NCI-H1436 treated with DMSO at 0.1 percent for 48 hours (cell line): ENCODE measurements at places on chromosomes 1 and 21.

DNA sequence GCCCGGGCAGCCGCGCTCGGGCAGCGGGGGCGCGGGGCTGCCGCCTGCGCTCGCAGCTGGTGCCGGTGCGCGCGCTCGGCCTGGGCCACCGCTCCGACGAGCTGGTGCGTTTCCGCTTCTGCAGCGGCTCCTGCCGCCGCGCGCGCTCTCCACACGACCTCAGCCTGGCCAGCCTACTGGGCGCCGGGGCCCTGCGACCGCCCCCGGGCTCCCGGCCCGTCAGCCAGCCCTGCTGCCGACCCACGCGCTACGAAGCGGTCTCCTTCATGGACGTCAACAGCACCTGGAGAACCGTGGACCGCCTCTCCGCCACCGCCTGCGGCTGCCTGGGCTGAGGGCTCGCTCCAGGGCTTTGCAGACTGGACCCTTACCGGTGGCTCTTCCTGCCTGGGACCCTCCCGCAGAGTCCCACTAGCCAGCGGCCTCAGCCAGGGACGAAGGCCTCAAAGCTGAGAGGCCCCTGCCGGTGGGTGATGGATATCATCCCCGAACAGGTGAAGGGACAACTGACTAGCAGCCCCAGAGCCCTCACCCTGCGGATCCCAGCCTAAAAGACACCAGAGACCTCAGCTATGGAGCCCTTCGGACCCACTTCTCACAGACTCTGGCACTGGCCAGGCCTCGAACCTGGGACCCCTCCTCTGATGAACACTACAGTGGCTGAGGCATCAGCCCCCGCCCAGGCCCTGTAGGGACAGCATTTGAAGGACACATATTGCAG lies 3.0 kb downstream of the ARTN start:
- no peak for DNase-seq

DNA sequence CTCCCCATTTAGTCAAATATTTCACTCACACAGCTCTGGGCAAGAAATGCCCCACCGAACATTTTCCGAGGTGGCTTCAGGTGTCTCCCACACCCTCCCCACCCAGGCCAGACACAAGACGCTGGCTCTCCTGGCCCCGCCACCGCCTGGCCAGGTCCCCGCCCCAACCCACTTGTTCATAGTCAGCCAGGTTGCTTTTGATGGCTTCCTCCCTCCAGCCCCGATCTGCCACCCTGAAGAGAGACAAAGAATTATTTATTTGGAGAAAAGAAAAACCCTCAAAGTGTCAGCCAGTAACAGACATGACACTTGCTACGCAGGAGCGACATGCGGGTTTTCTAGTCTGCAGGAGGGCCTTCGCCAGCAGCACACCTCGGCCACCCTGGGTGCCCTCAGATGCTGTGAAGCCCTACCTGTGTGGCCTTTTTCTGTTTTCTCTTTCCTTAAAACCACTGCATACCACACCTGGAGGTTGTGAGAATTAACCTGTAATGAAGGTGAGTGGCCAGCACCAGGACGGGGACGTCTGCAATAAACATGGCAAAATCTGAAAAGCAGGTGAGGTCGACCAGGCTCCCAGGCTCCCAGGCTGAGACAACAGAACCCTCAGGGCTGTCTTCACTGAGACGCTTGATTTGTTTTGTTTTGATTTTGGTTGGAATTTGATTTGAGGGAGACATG lies 27.2 kb downstream of the SSBP3 start:
- no peak for DNase-seq

GRCh38 chr1:152328801-152329391 lies 3.9 kb upstream of the FLG start:
- no peak for DNase-seq

GRCh38 chr1:177863796-177864195 lies 106.1 kb downstream of the SEC16B start:
- no peak for DNase-seq

GRCh38 chr1:39438042-39438441 lies 53.4 kb upstream of the BMP8A start:
- DNase-seq = no peak
